Right renal cortex interstitium (tissue), 3 donors: ENCODE measurements at places on chromosomes 16 and 17. TPM values are rescaled to one million over a fixed set of nuclear protein-coding genes. Genes with fewer than 3 reads are reported as not detected.

- no peak for DNase-seq
These were observed 23.9 kb upstream of the HEATR6 start for GRCh38 chr17:60102632-60103096.

DNA sequence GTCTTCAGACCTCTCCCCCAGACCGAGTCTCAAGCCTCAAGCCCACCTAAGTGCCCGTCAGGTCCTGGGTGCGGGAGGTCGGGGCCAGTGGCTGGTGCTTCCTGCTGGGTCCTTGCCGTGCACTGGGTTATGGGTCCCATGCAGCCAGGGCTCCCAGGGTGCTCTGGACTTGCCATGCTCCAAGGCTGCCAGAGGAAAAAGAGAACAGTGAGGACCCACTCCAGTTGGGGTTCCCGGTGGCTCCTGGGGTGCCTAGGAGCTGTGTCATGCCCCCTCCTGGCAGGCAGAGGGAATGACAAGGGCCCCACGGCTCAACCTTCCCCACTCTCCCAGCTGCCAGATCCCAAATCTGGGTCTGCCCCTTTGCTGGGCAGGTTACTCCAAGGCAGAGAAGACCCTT, 3.8 kb downstream of the SNX20 start:
- no peak for DNase-seq

The KRTAP4-4 gene
- polyA plus RNA-seq: not detected

The JMJD6 gene
- polyA plus RNA-seq: 21.1 TPM

The CAMTA2 gene
- 18.9 TPM for polyA plus RNA-seq

The ADAP2 gene
- polyA plus RNA-seq: 2.3 TPM
